ENCODE measurements at places on chromosomes 5 and 9.

- no peak for DNase-seq
Observed at GRCh38 chr5:12315461-12315860, 411.2 kb upstream of the CTNND2 start.

GRCh38 chr5:157259699-157260098 is 6.2 kb upstream of the CYFIP2 start:
- no peak for DNase-seq

GRCh38 chr5:135133698-135134515 is 99.9 kb upstream of the PITX1 start:
- DNase-seq = no peak

DNA sequence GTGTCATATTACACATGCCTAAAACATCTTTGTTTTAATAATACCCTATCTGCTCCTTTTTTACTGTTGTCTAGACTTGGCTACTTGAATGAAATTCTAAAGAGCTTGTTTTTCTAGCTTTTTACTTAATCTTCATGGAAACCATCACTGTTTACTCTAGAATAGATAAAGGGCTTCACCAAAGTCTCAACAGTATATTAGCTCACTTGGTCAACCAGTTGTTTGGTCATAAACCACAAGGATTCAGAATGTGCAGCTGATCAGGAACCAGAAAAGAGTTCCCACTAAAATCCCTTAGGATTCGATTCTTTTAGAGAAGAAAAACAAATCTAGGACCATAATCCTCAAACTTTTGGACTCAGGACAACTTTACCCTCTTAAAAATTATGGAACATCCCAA is 38.0 kb downstream of the CDO1 start:
- DNase-seq = no peak

GRCh38 chr9:116791326-116791725 is 104.2 kb downstream of the TRIM32 start:
- no peak for DNase-seq
